Psoas muscle (tissue), 8 donors: ENCODE measurements at places on chromosomes 12 and 14. TPM values are rescaled to one million over a fixed set of nuclear protein-coding genes. Genes with fewer than 3 reads are reported as not detected.

CMA1 gene
- not detected for total RNA-seq

SLC38A2 gene
- total RNA-seq = 428 TPM

DNA sequence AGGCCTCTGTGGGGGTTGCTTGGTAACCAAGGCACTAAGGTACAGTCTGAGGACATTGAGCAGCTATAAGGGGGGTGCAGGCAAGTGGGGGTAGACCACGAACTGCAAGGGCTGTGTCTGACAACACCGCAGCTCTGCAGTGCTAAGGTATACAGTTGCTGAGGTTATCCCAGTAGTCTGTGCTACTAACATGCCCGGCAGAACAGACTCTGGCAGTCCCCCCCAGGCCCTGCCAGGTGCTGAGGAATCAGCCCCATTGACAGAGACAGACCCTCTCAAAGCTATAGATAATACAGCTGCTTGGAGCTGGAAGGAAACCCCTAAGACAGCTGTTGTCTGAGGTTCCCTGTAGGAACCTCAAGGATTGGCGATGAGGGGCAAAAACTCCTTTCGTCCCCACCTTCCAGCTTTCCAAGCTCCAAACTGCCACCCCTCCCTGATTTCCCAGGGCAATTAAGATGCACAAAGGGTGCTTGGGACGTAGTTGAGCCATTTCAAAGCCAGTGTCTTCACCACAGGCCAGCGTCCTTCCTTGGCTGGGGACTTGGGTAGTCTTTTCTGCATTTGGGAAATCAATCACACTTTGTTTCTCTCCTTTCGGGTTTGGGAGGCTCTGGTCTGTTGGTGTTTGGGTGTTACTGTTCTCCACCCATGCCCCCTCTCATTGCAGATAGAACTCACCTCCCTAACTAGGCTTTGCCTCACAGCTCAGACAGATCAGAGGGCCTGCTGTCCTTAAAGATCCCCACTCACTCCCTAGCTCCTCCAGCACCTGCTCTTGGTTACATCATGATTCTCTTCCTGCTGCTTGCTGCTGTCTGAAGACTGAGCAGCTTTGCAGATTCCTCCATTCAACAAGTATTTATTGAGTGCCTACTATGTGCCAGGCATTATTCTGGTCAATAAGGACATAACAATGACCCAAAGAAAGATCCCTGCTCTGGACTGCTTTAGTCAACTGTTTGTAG, 2.0 kb upstream of the MYH7 start:
- no peak for DNase-seq

DNA sequence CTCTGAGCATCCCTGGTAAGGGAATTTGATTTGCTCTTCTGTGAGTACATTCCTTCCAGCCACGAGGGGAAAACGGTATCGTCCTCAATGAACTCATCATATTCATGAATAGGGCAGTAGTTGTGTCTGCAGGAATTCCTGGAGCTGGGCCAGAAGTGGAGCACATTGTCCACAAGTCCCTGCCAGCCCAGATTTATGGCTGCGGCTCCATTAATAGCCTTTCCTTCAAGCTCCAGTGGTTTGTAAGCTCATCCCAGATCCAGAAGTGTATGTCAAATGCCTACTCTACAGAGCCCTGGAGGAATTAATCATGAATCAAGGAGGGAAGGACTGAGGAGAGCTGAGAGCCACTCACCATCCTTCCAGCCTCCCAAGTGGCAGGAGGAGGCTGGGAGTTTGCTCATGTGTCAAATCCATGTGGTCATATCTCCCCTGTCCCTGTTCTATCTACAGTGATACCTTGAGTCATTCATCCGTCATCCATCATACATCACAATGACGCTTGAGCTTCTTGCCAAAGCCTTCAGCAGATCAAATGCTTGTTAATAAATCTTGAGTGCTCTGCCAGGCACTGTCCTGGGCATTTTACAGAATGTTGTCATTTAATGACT, 65.5 kb downstream of the SVOP start:
- peak; percentile 27 for DNase-seq

- DNase-seq = no peak
Observed at GRCh38 chr12:111445726-111446581, 40.2 kb downstream of the SH2B3 start.

GRCh38 chr12:53289891-53290290, 5.5 kb upstream of the PFDN5 start:
- DNase-seq = no peak

GRCh38 chr12:67141296-67142018, 127.7 kb upstream of the CAND1 start:
- no peak for DNase-seq

DNA sequence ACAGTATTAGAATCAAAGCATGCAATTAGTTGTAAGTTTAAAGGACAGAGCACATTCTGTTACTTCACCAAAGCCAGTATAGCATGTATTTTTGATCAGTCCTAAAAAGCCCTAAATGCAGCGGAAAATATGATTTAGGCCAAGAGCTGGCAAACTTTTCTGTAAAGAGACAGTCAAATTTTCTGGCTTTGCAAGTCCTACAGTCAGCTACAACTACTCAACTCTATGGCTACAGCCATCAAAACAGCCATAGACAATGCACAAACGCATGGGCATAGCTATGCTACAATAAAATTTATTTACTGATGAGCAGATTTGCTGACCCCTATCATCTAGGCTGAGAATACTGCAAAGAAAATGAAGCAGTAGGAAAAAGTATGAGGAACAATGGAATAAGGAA, 52.9 kb downstream of the ATXN2 start:
- DNase-seq = no peak

GRCh38 chr12:72511906-72512305, 239.7 kb downstream of the TRHDE start:
- DNase-seq = no peak

GRCh38 chr14:29741909-29742401, 185.7 kb downstream of the PRKD1 start:
- DNase-seq = no peak

DNA sequence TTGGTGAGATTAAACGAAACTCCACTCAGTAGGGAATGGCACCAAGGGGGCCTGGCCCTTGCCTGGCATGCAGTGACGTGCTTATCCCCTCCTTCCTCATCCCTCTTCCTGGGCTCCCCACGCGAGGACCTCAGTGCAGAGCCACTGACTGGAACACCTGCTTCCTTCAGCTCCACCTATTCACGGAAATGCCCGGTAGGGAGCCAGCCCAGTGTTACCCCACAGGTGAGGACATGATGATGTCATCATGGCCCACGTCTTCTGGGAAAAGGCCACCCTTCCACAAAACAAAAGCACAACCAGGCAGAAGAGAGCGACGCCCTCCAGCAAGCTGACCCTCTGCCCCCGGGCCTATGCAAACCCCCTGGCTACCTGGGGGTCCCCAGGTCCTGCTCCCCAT, 42.1 kb downstream of the CCDC85C start:
- DNase-seq = no peak

DNA sequence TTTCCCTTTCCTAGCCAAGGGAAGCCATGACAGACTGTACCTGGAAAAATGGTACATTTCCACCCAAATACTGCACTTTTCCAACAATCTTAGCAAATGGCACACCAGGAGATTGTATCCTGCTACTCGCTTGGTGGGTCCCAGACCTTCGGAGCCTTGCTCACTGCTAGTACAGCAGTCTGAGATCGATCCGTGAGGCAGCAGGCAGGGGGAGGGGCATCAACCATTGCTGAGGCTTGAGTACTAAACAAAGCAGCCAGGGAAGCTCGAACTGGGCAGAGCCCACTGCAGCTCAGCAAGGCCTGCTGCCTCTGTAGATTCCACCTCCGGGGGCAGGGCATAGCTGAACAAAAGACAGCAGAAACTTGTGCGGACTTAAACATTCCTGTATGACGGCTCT, 218.8 kb downstream of the LRIG3 start:
- no peak for DNase-seq

GRCh38 chr14:56149151-56149550, 30.9 kb downstream of the PELI2 start:
- DNase-seq = no peak

DNA sequence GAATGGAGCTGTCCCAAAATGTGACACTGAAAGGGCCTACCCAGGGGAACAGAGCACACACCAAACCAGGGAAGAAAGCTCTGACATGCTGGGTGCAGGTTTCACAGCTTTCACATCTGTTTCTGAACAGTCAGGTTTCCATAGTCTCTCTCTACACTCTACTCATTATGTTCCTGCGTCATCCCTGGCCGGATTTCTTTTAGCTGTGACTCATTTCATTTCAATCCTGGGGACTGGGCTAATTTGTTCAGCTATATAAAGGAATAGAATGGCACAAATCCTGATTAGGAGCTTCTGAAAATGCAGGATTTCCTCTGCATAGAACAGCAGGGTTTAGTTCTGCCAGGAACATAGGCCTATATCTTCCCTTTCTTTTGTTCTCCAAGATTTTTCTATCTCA, 649.8 kb downstream of the RPS29 start:
- no peak for DNase-seq

- no peak for DNase-seq
Observed at GRCh38 chr12:46934374-46935111, 108.7 kb upstream of the SLC38A4 start.

GRCh38 chr14:79709573-79709972, 501.7 kb downstream of the DIO2 start:
- DNase-seq = no peak

DNA sequence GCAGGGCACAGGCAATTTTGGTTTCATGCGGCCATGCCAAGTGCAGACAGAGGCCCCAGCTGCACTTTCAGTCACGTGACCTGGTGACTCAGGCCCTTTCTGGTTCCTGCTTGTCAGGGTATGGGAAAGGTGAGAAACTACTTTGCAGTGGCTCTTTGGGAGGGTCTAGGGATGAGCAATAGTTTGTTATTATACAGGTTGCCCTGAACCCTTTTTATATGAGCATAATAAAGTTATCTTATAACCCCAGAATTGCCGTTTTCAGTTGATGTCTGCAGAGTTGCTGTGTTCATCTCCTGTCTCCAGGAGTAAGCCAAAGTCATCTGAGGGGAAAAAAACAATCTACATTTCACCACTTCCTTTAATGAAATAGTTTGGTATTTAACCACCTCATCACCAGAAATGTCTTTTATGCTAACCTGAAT, 30.9 kb upstream of the EMP1 start:
- DNase-seq = peak; percentile 65

GRCh38 chr14:98171654-98172053, 1100.3 kb downstream of the BCL11B start:
- DNase-seq = no peak

DNA sequence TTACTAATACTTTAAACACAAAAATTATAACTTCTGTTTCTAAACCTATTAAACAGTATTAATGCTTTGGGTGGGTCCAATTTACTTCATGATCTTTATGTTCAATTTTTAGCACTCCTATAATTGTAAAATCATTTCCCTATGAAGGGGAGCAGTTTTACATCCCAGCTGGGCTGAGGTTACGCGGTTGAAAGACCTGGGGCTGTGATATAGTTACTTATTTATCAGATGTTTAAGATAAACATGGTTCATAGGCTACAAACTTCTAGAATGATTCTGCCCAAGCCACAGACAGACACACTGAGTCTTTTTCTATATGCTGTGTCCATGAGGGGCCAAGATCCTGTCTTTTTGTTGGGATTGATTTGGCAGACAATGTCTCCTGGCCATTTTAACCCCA, 44.4 kb downstream of the DYRK2 start:
- no peak for DNase-seq

GRCh38 chr14:60420050-60420449, 65.8 kb downstream of the C14orf39 start:
- no peak for DNase-seq

DNA sequence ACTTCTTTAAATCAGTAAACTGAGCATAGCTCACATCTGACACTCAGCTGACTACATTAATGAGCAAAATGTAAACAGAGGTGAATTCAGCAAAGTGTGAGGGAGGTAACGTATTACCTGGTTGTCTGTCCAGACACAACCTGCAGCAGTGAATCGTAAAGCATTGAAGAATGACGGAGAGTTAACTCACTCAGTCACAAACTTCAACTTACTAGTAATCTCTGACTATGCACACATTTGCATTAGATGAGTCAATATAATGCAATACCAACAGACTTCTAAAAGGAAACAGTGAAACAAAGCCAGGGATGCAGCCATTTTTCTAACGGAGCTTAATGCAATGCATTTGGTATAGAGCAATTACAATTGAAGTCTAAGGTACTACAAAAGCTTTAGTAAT, 40.0 kb downstream of the STX2 start:
- DNase-seq = no peak

DNA sequence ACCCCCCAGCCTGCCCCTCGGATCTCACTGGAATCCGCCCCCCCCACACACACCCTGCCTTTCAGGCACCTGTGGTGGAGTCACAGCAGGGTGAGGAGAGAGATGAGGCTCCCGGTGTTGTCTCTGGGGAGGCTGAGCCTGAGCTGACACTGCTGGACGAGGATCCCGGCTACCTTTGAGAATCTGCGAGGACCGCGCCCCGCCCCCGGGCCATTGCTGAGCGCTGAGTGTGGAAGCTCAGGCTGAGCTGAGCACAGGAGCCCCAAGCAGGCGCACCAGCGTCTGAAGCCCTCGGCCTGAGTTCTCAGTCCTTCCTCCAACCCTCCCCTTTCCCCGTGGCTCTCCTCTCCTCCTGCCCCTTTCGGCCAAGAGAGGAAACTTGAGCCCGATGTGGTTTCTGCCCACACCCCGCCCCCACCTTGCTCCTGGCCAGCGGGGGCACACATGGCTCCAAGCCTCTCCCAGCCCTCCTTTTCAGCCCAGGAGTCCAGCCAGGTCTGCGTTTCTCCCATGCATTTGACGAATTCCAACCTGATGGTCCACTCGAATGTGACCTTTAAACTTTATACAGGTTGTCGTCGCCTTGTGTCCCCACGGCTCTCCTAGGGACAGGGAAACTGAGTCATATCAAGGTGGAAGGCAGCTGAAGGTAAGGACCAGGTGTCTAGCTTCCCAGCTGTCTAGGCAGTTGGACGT, at the start of gene NFE2:
Gene NFE2 (minus strand): TSS at position 284 of the 696 bp plus-strand sequence. CDS start 5,767 bp downstream, outside the sequence.
- peak; percentile 46 for DNase-seq

- DNase-seq = no peak
Observed at GRCh38 chr14:53569446-53569845, 387.2 kb downstream of the BMP4 start.
